Activated CD4-positive, alpha-beta T cell treated with anti-CD3 and anti-CD28 coated beads, Interleukin-2, amount 10 ng/mL, durations not matched to agents 7 days and 5 days (primary cell): ENCODE measurements at places on chromosomes 5 and 9.

DNA sequence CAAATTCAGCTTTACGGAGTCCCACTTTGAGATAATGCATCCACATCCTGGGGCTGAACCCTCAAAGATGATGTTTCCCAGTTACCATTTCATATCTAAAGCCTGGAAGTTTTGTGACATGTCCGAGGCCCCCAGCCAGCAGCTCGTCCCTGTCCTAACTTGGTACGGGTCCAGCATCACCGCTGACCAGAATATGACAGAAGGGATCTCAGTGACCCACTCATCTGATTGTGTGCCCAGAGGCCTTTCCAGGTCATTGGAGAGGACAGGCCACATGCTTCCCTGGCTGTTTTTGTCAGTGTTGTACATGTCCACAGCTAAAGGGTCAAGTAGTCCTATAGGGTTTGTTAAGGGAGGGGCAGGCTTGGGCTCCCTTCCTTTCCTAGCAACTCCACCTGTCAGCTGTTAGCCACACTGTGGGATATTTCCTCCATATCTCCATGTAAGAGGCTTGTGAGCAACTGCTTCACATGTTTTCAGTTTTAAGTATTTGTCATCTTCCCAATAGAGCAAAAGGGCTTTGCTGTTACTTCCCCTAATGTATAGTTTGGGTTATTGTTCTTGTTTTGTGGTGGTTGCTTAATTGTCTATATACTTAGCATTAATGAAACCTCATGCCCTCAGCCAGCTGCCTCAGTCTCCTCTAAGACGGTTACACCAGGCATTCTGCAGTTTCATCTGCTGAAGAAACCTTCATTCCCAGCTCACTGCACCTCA lies 33.4 kb downstream of the SECISBP2 start:
- H3K27ac ChIP-seq = peak overlapping the region; percentile 86
- no peaks in the 10 kb centered on the region for H3K27me3 ChIP-seq
- H3K36me3 ChIP-seq = peaks cover 81% of the 10 kb centered on the region
- DNase-seq = no peak
- H3K4me1 ChIP-seq = peaks cover 23% of the 10 kb centered on the region

- peaks cover 48% of the 10 kb centered on the region for H3K36me3 ChIP-seq
- no peak for DNase-seq
- H3K27ac ChIP-seq = no peak overlapping the region
- peaks cover 49% of the 10 kb centered on the region for H3K4me1 ChIP-seq
These were observed 32.6 kb downstream of the CSNK1A1 start for GRCh38 chr5:149518620-149519019.

GRCh38 chr5:61525512-61526206 lies 193.6 kb downstream of the ZSWIM6 start:
- no peaks in the 10 kb centered on the region for H3K4me1 ChIP-seq
- DNase-seq = no peak
- no peak overlapping the region for H3K4me3 ChIP-seq
- H3K27me3 ChIP-seq = no peaks in the 10 kb centered on the region

- H3K4me3 ChIP-seq = no peak overlapping the region
- no peaks in the 10 kb centered on the region for H3K27me3 ChIP-seq
- no peaks in the 10 kb centered on the region for H3K36me3 ChIP-seq
- no peak for DNase-seq
- H3K27ac ChIP-seq = no peak overlapping the region
These were observed 19.6 kb downstream of the TJP2 start for GRCh38 chr9:69193685-69194032.

DNA sequence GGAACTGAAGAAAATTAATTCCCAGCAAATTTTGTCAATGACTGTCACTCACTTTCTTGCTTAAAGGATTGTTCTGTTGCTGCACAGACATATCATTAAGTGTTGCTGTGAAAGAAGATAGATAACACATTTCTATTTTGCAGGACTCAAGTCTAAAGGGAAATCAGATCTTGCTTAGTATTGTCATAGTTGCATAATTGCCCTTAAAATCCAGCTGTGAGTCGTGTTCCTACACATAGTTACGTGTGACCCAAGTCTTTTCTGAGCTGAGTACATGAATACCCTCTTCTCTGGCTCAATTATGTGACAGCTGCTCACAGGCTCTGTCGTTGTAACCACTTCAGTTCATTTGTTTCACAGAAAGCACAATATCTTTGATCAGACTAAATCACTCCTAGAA lies 390.8 kb downstream of the DTWD2 start:
- no peak overlapping the region for H3K27ac ChIP-seq
- no peak overlapping the region for H3K4me3 ChIP-seq
- H3K27me3 ChIP-seq = no peaks in the 10 kb centered on the region
- DNase-seq = no peak
- H3K36me3 ChIP-seq = no peaks in the 10 kb centered on the region

DNA sequence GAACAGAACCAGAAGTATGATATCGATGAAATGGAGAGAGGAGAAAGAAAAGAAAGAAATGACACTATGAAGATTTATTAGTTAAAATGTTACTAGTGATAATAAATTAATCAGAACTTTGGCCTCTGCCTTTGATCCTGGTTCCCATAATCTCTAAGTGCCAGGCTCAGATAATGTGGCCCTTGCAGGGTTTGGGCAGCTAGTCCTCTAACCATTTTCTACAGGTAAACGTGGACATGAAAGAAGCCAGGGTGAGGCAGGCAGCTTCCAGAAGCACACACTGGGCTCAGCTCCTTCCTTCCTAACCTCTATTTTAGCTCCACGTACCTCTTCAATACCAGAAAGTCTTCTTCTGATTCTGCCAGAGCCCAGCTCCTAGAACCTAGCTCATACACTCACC lies 30.6 kb downstream of the SYK start:
- H3K4me1 ChIP-seq = no peaks in the 10 kb centered on the region
- H3K4me3 ChIP-seq = no peak overlapping the region
- H3K36me3 ChIP-seq = no peaks in the 10 kb centered on the region
- DNase-seq = no peak
- H3K27ac ChIP-seq = no peak overlapping the region

- H3K27ac ChIP-seq = no peak overlapping the region
- no peak overlapping the region for H3K4me3 ChIP-seq
- H3K36me3 ChIP-seq = peaks cover 35% of the 10 kb centered on the region
- no peak for DNase-seq
- peaks cover 16% of the 10 kb centered on the region for H3K4me1 ChIP-seq
These were observed 26.8 kb downstream of the FBXW11 start for GRCh38 chr5:171979606-171980005.

GRCh38 chr9:130872912-130873503 lies 23.6 kb downstream of the QRFP start:
- H3K4me1 ChIP-seq = peaks cover 2% of the 10 kb centered on the region
- H3K27ac ChIP-seq = no peak overlapping the region
- no peak for DNase-seq
- peaks cover 7% of the 10 kb centered on the region for H3K36me3 ChIP-seq
- H3K27me3 ChIP-seq = no peaks in the 10 kb centered on the region
- H3K4me3 ChIP-seq = no peak overlapping the region

DNA sequence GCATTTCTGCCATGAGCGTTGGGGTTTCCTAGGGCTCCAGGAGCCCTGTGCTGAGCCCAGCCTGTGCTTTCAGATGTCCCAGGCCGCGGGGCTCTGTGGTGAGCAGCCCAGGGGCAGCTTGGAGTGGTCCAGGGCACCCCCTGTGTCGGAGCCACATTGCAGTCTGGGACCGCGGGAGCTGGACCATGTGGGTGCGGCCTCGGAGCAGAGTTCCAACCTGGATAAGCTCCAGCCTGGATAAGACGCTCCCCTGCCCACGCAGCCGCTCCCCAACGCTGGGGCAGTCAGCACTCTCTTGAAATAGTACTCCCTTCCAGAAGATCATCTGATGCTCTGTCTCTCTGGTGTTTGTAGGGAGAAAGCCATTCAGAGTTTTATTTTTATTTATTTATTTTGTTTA lies 111.1 kb downstream of the WNK2 start:
- peaks cover 3% of the 10 kb centered on the region for H3K27me3 ChIP-seq
- no peaks in the 10 kb centered on the region for H3K36me3 ChIP-seq
- DNase-seq = peak; percentile 3
- H3K4me1 ChIP-seq = peaks cover 8% of the 10 kb centered on the region

GRCh38 chr9:131704141-131704983 lies 35.5 kb downstream of the RAPGEF1 start:
- no peaks in the 10 kb centered on the region for H3K27me3 ChIP-seq
- H3K4me1 ChIP-seq = peaks cover 65% of the 10 kb centered on the region
- no peak for DNase-seq
- H3K4me3 ChIP-seq = no peak overlapping the region

- H3K4me3 ChIP-seq = no peak overlapping the region
- peaks cover 15% of the 10 kb centered on the region for H3K27me3 ChIP-seq
- DNase-seq = no peak
- no peaks in the 10 kb centered on the region for H3K36me3 ChIP-seq
- H3K27ac ChIP-seq = no peak overlapping the region
These were observed 30.0 kb upstream of the GAS1 start for GRCh38 chr9:86977205-86977835.

GRCh38 chr5:101517795-101518194 lies 614.7 kb upstream of the ST8SIA4 start:
- H3K36me3 ChIP-seq = no peaks in the 10 kb centered on the region
- DNase-seq = no peak
- no peak overlapping the region for H3K4me3 ChIP-seq
- H3K27me3 ChIP-seq = no peaks in the 10 kb centered on the region

- no peak overlapping the region for H3K4me3 ChIP-seq
- DNase-seq = no peak
- H3K36me3 ChIP-seq = no peaks in the 10 kb centered on the region
- no peaks in the 10 kb centered on the region for H3K4me1 ChIP-seq
These were observed 333.9 kb upstream of the SEMA6A start for GRCh38 chr5:116908537-116908936.

DNA sequence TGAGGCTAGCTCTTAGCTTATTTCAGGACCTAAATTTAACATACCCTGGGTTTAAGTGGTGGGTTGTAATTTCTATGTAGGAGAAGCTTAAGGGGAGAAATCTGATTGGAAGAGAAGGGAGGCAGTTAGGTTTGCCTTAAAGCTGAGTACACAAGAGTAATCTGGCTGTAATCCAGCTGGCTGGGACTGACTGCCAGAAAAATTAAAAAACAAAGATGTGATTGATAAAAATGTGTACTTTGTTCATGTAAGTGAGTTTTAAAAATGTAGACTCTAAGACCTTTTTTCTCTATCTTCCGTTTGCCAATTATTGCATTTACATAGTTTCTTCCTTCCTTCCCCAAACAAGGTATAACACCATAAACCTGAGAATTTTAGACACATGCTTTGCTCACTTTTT lies 17.5 kb upstream of the MSMP start:
- peaks cover 3% of the 10 kb centered on the region for H3K4me1 ChIP-seq
- no peak overlapping the region for H3K4me3 ChIP-seq
- no peaks in the 10 kb centered on the region for H3K27me3 ChIP-seq
- H3K36me3 ChIP-seq = no peaks in the 10 kb centered on the region
- no peak for DNase-seq
- H3K27ac ChIP-seq = no peak overlapping the region

DNA sequence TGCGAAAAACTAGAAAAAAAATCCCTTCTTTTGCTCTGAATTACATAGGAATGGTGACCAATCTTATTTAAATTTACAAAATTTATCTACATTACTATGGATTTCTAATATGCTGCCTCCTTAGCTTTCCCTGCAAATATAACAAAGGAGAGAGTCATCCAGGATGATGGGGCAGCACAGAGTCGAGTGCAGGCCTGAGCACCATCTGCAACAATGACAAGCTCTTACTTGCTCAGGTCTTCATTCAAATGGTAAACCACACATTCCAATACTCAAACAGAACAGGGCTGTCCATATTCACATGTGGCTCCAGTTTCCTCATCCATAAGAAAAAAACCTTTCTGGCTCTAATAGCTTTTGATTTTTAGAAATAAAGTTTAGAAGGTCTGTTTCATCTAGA lies 33.5 kb upstream of the ZNF354B start:
- H3K4me1 ChIP-seq = no peaks in the 10 kb centered on the region
- no peaks in the 10 kb centered on the region for H3K36me3 ChIP-seq
- no peak for DNase-seq
- no peaks in the 10 kb centered on the region for H3K27me3 ChIP-seq
- H3K4me3 ChIP-seq = no peak overlapping the region
- H3K27ac ChIP-seq = no peak overlapping the region

DNA sequence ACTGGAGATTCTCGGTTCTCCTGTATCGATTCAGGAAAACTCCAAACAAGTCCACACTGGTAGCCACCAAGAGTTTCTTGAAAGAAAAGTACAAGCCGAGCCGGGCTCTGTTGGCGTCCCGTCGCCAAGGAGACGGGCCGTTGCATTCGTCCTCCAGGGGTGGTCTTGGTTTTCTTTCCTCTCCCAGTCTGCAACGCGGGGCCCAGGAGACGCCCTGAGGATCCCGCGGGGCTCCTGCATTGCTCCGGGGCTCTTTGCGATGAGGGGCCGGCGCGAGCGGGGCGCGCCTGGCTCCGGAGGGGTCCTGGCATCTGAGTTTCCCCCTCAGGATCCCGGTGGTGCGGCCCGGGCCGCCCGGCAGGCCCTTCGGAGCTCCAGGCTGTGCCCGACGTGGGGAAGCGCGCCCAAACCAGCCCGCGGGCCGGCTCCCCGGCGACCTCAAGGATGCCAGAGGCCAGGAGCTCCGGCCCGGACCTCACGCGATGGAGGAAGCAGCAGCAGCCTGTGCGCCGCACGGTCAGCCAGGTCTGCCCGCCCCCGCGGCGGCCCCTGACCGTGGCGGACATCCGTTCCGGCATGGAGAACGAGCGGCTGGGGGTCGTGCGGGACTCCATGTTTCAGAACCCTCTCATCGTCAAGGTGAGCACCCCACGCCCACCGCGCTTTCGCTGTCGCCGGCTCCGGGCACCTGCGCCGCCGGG lies at the start of gene CFAP77:
Gene CFAP77 (plus strand): TSS at position 384 of the 701 bp plus-strand sequence. CDS start 61 bp downstream, at position 445.
- peaks cover 51% of the 10 kb centered on the region for H3K27me3 ChIP-seq
- no peak within 1 kb of the TSS for H3K27ac ChIP-seq
- H3K4me3 ChIP-seq = peak within 1 kb of the TSS; percentile 58
- DNase-seq = peak; percentile 48
- H3K36me3 ChIP-seq = peaks cover 4% of the 10 kb centered on the region
